ENCODE measurements at places on chromosomes 7 and 10.

- no peak for DNase-seq
Measured at GRCh38 chr7:130288829-130289228, 4.1 kb upstream of the CPA4 start.

DNA sequence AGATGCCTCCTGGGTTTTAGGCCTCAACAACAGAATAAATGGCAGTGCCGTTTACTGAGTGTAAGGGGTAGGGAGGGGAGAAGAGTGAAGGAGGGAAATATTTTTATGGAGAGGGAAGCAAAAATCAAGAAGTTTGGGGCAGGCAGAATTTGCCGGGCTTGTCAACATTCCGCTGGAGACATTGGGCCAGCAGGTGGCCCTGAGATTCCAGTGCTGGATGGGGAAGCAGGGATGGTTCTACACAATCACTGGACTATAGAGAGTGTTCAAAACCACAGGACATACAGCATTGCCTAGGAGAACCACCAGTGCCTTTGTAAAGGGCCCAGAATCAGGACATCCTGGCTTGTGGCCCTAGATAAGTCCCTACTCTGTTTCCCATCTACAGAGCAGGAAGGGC lies 598.6 kb upstream of the MGMT start:
- no peak for DNase-seq

GRCh38 chr10:14389981-14390590 lies 59.4 kb upstream of the FRMD4A start:
- DNase-seq: no peak

GRCh38 chr7:7207876-7208275 lies 25.5 kb downstream of the C1GALT1 start:
- no peak for DNase-seq

DNA sequence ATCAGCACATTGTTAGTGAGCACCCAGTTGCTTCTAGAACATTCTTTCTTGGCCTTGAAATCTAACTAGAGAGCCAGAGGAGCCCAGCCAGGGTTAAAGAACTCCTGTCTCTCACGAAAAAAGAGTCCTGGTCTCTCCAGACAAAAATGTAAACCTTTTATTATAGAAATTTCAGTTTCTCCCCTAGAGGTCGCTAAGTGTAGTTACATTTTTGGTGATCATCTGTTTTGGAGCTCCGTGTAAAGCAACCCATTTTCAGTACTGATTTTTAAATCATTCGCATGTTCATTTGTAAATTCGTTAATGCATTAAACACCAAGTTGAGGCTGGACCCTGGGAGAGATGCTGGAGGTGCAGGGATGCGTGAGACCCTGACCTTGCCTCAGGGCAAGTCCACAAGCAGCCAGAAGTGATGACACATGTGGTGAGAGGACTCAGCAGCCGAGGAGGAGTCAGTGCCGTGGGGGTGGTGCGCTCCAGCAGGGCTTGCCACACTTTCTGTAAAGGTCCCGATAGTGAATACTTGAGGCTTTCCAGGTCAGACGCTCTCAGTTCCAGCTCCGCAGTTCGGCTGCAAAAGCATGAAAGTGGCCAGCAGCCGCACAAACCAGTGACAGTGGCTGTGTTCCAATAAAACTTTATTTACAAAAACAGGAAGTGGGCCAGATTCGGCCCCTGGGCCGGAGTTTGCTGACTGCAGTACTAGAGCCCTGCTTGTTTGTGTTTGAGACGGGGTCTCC lies 578.6 kb upstream of the FOXK1 start:
- DNase-seq: no peak

DNA sequence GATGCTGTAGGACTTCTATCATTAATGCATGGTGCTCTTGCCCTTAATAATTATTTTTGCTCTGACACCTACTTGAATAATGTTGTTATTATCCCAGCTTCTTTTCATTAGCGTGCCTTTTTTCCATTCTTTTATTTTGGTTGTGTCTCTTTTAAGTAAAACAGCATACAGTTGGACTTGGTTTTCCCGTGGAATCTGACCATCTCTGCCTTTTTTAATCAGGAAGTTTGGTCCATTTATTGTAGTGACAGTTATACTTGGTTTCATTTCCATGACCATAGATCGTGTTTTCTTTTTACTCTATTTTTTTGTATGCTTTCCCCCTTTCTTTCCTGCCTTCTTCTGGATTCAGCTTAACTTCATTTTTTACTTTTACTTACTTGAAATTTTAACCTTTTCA lies 4.6 kb downstream of the PAPOLB start:
- no peak for DNase-seq

- no peak for DNase-seq
Measured at GRCh38 chr10:63246356-63246755, 113.2 kb downstream of the NRBF2 start.

DNA sequence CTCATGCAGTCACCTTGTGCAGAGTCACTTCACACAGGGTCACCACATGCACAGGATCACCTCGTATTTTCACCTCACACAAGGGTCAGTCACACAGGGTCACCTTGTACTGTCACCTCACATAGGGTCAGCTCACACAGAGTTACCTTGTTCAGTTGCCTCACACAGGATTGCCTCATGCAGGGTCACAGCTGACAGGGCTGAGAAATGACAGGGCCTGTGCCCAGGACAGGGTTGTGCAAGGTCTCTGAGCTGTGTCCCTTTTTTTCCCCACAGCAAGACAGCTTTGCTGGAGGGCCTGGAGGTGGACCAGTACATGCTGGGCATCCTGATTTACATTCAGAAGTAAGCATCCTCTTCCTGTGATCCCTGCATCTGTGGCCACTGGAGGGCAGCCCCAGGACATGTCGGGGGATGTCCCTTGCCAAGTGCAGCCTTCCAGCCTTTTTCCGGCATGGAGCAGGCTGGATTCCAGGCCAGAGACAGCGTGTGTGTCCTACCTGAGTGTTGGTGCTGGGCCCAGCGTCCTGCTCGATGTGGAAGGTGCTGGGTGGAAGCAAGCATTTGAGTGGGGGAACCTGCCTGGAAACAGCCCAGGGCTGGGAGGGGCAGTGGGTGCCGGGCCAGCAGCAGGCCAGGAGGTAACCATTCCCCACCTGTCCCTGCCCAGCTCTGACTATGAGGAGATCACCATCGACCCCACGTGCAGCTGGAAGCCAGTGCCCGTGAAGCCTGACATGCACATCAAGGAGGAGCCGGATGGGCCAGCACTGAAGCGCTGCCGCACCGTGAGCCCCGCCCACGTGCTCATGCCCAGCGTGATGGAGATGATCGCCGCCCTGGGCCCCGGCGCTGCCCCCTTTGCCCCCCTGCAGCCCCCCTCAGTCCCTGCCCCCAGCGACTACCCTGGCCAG lies 16.3 kb downstream of the ZMIZ2 start:
- no peak for DNase-seq

DNA sequence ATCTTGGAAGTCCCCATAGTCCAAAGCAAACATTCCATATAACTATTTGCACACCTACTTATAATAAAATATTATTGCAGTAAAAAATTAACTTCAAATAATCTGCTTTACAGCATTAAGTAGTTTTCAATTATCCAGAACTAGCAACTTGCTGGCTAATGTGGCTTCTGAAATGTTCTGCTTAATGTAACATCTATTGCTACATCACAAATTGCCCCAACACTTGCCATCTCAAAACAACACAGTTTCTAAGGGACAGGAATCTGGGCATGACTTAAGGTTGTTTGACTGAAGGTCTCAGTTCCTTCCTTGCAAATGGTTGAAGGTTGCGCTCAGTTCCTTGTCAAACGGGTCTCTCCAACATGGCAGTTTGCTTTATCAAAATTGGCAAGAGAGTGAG lies 378.5 kb upstream of the SEMA3C start:
- no peak for DNase-seq

- DNase-seq: no peak
Measured at GRCh38 chr10:73117976-73118743, 7.9 kb downstream of the NUDT13 start.

DNA sequence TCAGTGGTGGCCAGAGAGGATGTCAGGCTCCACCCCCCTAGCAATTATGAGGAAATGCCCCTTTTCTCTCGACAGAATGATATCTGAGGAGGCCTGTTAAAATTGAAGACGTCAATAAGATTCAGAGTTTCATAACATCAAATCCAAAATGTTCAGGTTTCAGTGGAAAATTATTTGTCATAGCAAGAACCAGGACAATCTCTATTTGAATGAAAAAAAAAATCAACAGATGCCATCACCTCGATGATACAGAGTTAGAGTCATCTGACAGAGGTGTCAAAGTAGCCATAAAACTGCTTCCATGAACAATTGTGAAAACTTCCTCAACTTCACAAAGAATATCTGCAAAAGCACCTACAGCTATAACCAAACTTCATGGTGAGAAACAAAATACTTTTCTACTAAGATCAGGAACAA lies 7.7 kb downstream of the TMEM273 start:
- no peak for DNase-seq

- DNase-seq: no peak
Measured at GRCh38 chr10:70528741-70529362, 50.3 kb downstream of the PALD1 start.

GRCh38 chr10:88989824-88990383 lies 694 bp upstream of the FAS start:
- peak; percentile 77 for DNase-seq

- DNase-seq: no peak
Measured at GRCh38 chr7:14137676-14138075, 148.2 kb upstream of the ETV1 start.

DNA sequence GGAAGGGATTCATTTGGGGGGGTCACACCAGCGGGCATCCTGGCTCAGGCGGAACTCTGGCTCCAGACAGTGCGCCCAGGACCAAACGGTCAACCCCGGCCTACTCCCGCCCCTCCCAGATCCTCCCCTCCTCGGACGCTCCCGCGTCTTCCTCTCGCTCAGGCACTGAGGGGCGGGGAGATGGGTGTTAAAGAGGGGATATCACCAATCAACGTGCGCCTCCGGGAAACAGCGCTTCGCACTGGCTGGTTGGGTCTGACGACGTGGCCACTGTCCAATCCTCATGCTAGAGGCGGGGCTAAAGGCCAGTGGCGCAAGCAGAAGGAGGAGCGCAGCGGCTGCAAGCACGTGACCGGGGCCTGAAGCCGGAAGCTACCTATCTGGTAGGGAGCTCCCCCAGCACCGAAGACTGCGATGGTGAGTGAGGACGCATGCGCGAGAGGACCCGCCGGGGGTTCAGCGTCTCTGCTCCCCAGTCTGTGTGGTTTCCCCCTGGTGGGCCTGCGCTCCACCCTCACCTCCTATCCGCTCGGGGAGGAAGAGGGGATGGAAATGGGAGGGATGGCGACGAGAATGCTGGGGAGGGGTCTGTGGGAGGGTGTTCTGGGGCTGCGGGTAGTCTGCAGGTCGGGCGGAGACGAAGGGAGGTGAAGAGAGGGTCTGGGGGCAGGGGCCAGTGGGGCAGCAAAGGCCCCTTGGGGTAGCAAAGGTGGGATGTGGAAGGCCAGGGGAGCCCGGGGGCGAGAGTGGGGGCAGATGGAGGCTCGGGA lies at the start of gene LAMTOR4:
LAMTOR4 (plus strand) TSS at position 360 of the 770 bp plus-strand sequence; CDS start at position 415, 55 bp downstream.
- peak; percentile 100 for DNase-seq

GRCh38 chr10:116156819-116157218 lies 116.2 kb downstream of the GFRA1 start:
- DNase-seq: no peak

GRCh38 chr10:74824900-74825370 lies 1.5 kb upstream of the KAT6B start:
- DNase-seq: peak; percentile 75

- DNase-seq: no peak
Measured at GRCh38 chr7:131774419-131775220, 218.2 kb upstream of the PODXL start.

DNA sequence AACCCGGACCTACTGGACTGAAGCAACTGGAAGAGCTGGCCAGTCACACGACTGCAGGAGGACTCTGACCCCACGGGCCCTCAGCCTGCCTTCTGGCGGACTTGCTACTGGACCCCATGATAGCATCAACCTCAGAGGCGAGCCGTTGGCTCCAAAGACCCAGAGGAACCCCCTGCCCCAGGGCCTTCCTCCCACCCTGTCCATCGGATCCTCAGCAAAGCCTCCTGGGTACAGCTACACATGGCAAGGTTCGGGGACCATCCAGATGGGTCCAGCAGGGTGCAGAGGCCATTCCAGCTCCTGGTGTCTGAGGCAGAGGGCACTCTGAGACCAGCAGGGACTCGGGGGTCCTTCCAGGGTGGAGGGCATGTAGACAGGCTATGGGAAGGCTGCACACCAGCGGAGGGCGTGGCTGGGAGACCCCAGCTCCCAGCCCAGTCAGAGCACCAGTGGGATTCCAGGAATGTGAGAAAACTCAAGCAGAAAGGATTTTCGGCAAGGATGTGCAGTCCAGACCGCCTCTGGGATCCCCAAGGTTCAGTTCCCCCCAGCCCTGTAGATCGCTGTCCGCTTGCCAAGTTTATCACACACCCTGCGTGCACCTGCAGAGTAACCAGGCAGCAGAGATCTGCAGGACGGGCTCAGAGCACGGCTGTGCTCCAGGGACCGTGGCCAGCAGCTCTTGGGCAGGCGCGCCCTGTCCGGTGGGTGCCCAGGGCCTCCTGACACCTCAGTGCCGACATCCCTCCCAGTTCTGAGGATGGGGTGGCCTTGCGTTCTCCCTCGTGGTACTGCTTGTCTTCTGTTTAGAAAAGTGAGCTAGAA lies 89.8 kb upstream of the PPP2R2D start:
- peak; percentile 57 for DNase-seq

DNA sequence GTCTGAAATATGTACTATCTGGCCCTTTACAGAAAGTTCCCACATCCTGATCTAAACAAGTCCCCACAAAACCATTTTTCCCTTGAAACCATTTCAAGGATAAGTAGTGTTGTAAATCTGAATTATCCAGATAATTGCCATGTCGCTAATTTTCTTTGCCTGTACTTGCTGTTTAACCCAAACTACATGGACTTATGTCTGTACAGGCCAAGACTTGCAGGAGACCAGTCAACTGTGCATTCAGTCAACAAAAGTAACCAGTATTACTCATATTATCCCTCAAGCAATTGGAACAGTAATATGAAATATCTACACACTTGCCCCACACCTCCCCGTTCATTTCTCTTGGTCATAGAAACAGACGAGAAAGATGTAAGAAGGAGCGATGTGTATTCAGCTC lies 347.8 kb upstream of the NFE2L3 start:
- DNase-seq: no peak

- peak; percentile 75 for DNase-seq
Measured at GRCh38 chr10:12019283-12019971, 23.2 kb downstream of the UPF2 start.

DNA sequence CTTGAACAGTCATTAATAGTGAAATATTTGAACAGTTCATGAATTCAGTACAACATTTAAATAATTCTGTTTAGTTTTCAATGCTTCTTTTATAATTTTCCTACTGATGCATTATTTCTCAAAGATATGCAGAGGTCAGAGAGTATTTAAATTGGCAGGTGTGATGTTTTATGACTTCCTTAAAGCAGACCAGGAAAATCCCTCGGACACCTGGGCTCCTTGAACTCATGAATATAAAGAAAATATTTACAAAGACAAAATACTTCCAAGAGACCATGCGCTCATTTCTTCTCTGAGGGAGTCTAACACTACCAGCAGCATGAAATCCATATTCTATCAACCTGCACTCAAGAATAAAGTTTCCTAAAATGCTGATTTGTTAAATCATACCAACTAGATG lies 127.6 kb downstream of the IPMK start:
- DNase-seq: no peak

DNA sequence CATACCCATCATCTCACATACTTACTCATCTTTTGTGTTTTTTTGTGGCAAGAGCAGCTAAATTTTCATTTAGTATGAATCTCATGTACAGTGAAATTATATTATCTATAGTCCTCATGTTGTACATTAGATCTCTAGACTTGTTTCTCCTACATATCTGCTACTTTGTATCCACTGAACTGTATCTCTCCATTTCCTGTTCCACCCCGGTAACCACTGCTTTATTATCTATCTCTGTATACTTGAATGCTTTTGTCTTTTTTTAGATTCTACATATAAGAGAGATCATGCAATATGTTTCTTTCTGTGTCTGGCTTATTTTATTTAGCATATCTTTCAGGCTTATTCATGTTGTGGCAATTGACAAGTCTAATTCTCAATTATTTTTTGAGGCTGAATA lies 125.1 kb downstream of the ANKRD7 start:
- DNase-seq: no peak
